Suprapubic skin (tissue), 4 donors: ENCODE measurements at places on chromosomes 12 and 14. TPM values are rescaled to one million over a fixed set of nuclear protein-coding genes. Genes with fewer than 3 reads are reported as not detected.

TBX3 gene
- total RNA-seq: 26.0 TPM

BTBD7 gene
- 18.8 TPM for total RNA-seq

OAS2 gene
- 1.2 TPM for total RNA-seq

LHX5 gene
- total RNA-seq: not detected

PMCH gene
- total RNA-seq: not detected

RBP5 gene
- total RNA-seq: 0.98 TPM

TAS2R19 gene
- 9.3 TPM for total RNA-seq

- peak overlapping the region; percentile 51 for H3K27ac ChIP-seq
- H3K4me1 ChIP-seq: peaks cover 32% of the 10 kb centered on the region
- H3K36me3 ChIP-seq: no peaks in the 10 kb centered on the region
- peak; percentile 89 for DNase-seq
Measured at GRCh38 chr14:69263364-69263763, 3.4 kb downstream of the GALNT16 start.

- H3K4me3 ChIP-seq: no peak overlapping the region
- H3K27me3 ChIP-seq: no peaks in the 10 kb centered on the region
- H3K27ac ChIP-seq: no peak overlapping the region
- H3K36me3 ChIP-seq: no peaks in the 10 kb centered on the region
- no peak for DNase-seq
Measured at GRCh38 chr14:22200977-22201605, 387.9 kb downstream of the DAD1 start.

- no peak overlapping the region for H3K27ac ChIP-seq
- H3K27me3 ChIP-seq: peaks cover 1% of the 10 kb centered on the region
- H3K36me3 ChIP-seq: no peaks in the 10 kb centered on the region
- H3K4me1 ChIP-seq: no peaks in the 10 kb centered on the region
- no peak overlapping the region for H3K4me3 ChIP-seq
- no peak for DNase-seq
Measured at GRCh38 chr12:65099182-65099581, 21.9 kb downstream of the WIF1 start.

GRCh38 chr12:52037248-52037861 lies 13.9 kb upstream of the NR4A1 start:
- no peaks in the 10 kb centered on the region for H3K27me3 ChIP-seq
- H3K4me3 ChIP-seq: peak overlapping the region; percentile 79
- peaks cover 61% of the 10 kb centered on the region for H3K4me1 ChIP-seq

- no peak overlapping the region for H3K4me3 ChIP-seq
- no peak overlapping the region for H3K27ac ChIP-seq
- no peaks in the 10 kb centered on the region for H3K4me1 ChIP-seq
- DNase-seq: no peak
Measured at GRCh38 chr12:114192013-114192412, 213.9 kb downstream of the TBX5 start.

DNA sequence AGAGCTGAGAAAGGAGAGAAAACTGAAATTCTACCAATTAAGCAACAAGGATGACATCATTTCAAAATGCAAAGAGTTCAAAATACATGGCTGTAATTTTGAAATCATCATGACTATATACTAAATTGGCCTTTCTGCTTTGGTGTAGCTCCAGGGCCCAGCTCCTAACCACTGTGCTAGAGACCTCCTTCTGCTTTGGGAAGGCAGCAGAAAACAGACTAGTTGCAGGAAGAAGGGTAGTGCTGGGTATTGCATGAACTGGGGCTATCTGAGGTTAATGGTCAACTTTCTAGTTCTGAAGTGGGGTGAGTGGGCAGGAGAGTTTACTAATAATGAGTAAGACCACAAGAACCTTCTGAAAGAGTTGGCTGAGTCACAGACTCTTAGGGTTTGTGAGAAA lies 66.2 kb downstream of the PTGER2 start:
- H3K4me3 ChIP-seq: no peak overlapping the region
- H3K36me3 ChIP-seq: no peaks in the 10 kb centered on the region
- H3K4me1 ChIP-seq: no peaks in the 10 kb centered on the region
- no peak overlapping the region for H3K27ac ChIP-seq
- no peaks in the 10 kb centered on the region for H3K27me3 ChIP-seq
- no peak for DNase-seq

- no peaks in the 10 kb centered on the region for H3K36me3 ChIP-seq
- no peak overlapping the region for H3K4me3 ChIP-seq
- peaks cover 24% of the 10 kb centered on the region for H3K4me1 ChIP-seq
- H3K27ac ChIP-seq: peak overlapping the region; percentile 73
Measured at GRCh38 chr14:90444077-90444696, 47.4 kb downstream of the CALM1 start.

GRCh38 chr12:108856428-108857157 lies 790 bp downstream of the SSH1 start:
- no peaks in the 10 kb centered on the region for H3K27me3 ChIP-seq
- DNase-seq: peak; percentile 86
- peak overlapping the region; percentile 63 for H3K4me3 ChIP-seq
- peak overlapping the region; percentile 86 for H3K27ac ChIP-seq
- no peaks in the 10 kb centered on the region for H3K36me3 ChIP-seq

GRCh38 chr12:120598674-120599463 lies 17.7 kb upstream of the POP5 start:
- H3K27me3 ChIP-seq: peaks cover 5% of the 10 kb centered on the region
- no peak overlapping the region for H3K4me3 ChIP-seq
- H3K27ac ChIP-seq: no peak overlapping the region
- H3K36me3 ChIP-seq: no peaks in the 10 kb centered on the region

GRCh38 chr14:94043111-94043755 lies 17.1 kb downstream of the OTUB2 start:
- H3K27ac ChIP-seq: no peak overlapping the region
- H3K4me3 ChIP-seq: no peak overlapping the region
- peaks cover 49% of the 10 kb centered on the region for H3K36me3 ChIP-seq
- peaks cover 6% of the 10 kb centered on the region for H3K4me1 ChIP-seq

- H3K4me3 ChIP-seq: no peak overlapping the region
- H3K27ac ChIP-seq: no peak overlapping the region
- H3K36me3 ChIP-seq: no peaks in the 10 kb centered on the region
Measured at GRCh38 chr12:53924521-53925405, 13.9 kb upstream of the HOXC13 start.

DNA sequence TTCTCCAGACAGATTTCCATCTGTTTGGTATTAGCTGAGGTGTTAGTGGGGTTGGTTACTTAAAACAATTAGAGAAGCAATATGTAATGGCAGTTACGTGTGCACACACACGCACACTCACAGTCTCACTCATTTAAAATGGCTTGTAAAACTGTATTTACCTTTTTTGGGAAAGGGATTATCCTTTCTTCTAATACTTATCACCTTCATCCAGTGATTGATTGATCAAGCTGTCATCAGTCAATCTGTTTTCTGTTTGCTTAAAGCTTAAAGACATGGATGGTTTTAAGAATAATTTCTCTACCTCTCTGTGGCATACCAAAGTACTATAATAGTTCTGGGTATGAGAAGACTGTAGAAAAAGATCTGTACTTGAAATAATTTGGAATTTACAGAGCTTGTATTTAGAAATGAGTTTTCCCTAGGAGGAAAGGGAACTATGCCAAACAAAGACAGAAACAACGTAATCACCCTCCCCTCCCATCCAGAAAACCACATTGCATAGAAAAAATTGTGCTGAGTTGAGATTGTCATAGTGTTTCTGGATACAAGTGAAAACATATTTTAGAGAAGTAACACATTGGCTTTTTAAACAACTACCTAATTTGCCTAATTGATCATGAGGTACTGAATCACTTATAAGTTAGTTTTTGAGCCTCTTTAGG lies 455.8 kb downstream of the PCNX1 start:
- peaks cover 21% of the 10 kb centered on the region for H3K4me1 ChIP-seq
- H3K27me3 ChIP-seq: no peaks in the 10 kb centered on the region
- DNase-seq: no peak
- no peaks in the 10 kb centered on the region for H3K36me3 ChIP-seq
- H3K4me3 ChIP-seq: no peak overlapping the region
- H3K27ac ChIP-seq: peak overlapping the region; percentile 59

DNA sequence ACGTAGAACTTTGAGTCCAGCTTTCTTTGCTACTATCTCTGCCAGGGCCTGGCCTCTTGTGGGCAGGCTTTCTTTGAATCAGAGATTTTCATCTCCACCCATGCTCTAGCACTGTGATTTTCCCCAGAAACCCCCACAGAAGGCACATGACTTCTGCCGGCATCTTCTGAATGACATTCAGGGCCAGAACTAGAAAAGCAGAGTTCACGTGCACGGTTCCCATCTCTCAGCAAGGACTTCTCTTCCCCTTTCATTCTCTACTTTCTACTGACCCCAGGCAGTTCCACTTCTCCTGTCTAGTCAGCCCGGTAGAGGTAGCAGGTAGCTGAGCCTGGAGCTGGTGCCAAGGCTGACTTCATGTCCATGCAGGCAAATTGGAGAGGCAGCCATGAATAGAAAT lies 26.9 kb downstream of the BATF start:
- no peak overlapping the region for H3K4me3 ChIP-seq
- H3K4me1 ChIP-seq: peaks cover 15% of the 10 kb centered on the region
- no peak for DNase-seq
- no peak overlapping the region for H3K27ac ChIP-seq

GRCh38 chr14:69648480-69649451 lies 37.4 kb downstream of the SUSD6 start:
- no peak for DNase-seq
- H3K4me3 ChIP-seq: no peak overlapping the region
- no peaks in the 10 kb centered on the region for H3K27me3 ChIP-seq
- H3K4me1 ChIP-seq: peaks cover 74% of the 10 kb centered on the region
- no peak overlapping the region for H3K27ac ChIP-seq
- H3K36me3 ChIP-seq: no peaks in the 10 kb centered on the region

- DNase-seq: no peak
- no peak overlapping the region for H3K27ac ChIP-seq
- H3K27me3 ChIP-seq: no peaks in the 10 kb centered on the region
- H3K36me3 ChIP-seq: no peaks in the 10 kb centered on the region
- no peak overlapping the region for H3K4me3 ChIP-seq
Measured at GRCh38 chr12:78403681-78404080, 460.9 kb upstream of the SYT1 start.

- no peaks in the 10 kb centered on the region for H3K27me3 ChIP-seq
- no peaks in the 10 kb centered on the region for H3K36me3 ChIP-seq
- peak overlapping the region; percentile 23 for H3K4me3 ChIP-seq
- H3K27ac ChIP-seq: peak overlapping the region; percentile 98
Measured at GRCh38 chr14:76918256-76918781, 92.1 kb downstream of the LRRC74A start.
